Erythroblast (primary cell): ENCODE measurements at places on chromosomes 5 and 9.

GRCh38 chr9:131407717-131408195 lies 13.9 kb downstream of the PRRC2B start:
- DNase-seq: peak; percentile 20

- DNase-seq: no peak
Measured at GRCh38 chr5:179919487-179920060, 11.9 kb upstream of the TBC1D9B start.

- DNase-seq: no peak
Measured at GRCh38 chr5:77390795-77391194, 101.3 kb downstream of the WDR41 start.

DNA sequence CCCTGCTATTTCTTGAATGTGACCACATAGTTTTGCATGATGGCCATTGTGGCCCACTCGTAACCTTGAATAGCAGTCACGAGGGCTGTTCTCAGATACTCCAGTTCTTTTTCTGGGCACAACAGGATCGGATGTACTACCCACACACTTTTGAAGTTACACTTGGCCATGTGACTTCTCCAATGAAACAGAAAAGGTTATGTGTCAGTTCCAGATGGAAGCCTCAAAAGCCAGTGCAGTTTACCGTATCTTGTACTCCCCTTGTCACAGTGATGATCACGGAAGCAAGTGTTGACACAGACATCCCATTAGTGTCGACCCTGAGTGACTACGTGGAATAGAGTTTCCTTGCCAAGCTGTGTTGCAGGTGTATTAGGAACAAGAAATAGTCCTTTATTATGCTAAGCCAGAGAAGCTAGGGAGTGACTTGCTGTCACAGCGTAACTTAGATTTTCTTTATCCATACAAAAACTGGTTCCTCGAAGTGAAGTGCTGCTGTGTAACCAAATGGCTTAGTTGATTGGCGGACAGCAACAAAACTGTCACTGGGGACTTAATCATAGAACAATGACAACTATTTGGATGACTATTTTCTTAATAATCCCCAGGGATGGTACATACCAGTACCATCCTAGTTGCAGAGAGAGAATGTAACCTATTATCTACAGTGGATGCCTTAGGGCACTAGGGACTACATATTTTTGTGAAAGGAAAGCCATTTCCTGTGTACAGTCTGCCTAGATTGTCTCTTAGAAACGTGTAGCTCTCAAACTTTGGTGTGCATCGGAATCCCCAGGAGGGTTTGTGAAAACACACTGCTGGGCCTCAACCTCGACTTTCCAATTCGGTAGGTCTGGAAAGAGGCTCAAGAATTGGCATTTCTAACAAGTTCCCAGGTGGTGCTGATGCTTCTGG lies 90.1 kb upstream of the DMRT1 start:
- DNase-seq: no peak

DNA sequence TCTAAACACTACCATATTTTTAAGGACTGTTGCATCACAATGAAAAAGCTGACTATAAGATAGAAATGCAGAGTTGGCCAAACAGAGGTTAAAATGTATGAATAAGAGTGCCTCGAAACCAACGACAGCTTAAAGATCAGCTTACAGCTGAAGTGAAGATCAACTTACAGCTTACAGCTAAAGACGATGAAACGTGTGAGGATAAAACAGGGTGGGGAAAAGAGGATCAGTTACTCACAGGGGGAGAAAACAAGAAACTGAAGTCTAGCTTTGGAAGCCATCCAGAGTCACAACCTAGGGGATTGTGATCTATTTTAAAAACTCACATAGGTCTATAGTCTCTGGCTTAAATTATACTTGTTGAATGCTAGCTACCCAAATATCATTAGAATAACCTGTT lies 220.0 kb downstream of the SNCAIP start:
- no peak for DNase-seq

GRCh38 chr5:78511121-78511906 lies 137.3 kb downstream of the LHFPL2 start:
- DNase-seq: no peak

DNA sequence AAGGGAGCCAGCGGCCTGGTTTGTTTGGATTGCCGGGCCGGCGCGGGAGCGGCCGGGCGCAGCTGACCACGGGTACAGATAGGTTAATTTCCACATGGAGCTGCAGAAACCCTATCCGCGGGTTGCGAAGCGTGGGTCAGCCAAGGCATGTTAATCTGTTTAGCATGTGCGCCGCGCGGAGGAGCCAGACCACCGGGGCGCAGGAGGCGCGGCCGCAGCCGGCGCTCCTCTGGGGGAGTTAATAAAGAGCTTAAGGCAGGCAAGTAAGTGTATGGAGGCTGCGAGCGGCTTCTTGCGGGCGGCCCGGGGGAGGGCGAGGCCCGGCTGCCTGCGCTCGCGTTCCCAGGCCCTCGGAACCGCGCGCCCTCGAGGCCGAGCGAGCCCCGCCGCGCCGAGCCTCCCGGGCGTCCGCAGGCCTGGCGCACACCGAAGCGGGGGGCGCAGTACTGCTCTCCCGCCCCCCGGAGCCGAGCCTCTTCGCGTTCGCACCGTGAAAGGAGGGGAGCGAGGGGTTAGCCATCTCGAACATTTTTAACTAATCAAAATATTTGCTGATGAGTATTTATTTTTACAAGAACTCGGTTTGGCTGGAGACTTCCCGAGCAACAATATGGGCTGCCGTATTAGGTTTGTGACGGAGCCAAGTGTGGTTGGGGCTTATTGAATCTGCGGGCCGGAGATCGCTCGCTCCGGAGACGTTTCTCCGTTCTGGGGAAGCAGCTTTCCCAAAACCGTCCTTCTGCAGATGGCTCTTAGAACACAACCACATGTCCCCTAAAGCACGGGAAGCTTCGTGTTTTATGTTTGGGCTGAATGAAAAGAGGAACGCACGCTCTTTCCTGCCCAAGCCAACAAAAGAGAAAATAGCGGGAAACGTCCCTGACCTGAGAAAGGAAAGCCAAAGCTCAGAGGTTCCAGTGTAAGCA lies 28.8 kb downstream of the FOXD1 start:
- no peak for DNase-seq

GRCh38 chr9:101465326-101465915 lies 29.8 kb upstream of the ALDOB start:
- DNase-seq: peak; percentile 66

DNA sequence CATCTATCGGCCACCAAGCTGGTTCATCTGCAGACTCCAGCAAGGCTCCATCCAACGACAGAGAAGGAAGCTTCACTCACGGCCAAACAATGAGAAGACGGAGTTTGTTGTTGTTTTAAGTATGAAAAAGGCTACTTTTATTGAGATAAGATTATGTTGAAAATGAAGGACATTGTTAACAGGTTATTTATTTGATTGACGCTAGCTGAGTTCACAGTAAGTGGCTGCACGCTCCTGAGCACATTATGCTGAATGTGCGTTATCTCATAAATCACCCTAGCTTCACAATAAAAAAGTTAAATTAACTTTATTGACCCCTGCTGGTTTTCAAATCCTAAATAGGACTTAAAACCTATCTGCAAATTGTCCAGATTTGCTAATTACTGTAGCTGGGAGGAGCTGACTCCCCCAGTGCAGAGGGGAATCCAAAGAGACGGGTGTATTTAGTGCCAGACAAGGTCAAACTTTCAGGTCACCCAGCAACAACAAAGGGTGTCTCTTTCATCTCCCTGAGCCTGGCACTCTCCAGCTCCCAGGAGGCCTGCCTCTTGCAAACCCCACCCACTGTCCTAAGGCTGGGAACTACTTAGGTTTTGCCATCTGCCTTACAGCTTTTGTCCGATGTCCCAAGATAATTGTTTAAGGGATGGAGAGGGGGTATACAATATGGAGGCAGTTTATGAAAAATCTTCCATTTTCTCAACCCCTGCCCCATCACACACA lies 129.2 kb downstream of the ZDHHC21 start:
- no peak for DNase-seq

- DNase-seq: no peak
Measured at GRCh38 chr5:170504616-170505266, 921 bp downstream of the KCNIP1 start.

DNA sequence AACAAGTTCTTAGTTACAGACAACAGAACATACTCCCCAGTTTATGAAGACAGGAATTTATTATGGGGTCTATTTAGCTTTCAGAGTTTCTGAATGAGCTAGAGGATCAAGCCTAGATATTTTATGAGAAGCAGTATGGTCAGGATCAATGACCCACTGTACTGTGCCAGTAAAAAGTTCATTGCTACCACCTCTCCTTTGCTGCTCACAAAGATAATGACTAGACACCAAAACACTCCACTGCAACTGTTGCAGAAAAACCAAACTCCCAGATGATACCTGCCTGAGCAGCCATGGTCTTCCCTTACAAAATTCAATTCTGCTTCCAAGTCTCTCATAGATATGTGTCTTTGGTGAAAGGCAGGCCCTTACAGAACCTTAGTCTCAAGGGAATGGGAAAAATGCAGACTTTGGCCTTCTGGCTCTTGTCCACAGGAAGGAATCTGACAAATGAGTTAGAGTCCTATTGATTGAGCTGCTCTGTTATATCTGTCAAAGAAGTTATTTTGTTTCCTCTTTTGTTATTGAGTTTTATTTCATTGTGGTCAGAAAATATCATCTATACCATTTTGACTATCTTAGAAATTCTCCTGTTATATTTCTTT lies 74.7 kb upstream of the RASGRF2 start:
- no peak for DNase-seq

GRCh38 chr5:7269591-7270274 lies 126.2 kb upstream of the ADCY2 start:
- no peak for DNase-seq

DNA sequence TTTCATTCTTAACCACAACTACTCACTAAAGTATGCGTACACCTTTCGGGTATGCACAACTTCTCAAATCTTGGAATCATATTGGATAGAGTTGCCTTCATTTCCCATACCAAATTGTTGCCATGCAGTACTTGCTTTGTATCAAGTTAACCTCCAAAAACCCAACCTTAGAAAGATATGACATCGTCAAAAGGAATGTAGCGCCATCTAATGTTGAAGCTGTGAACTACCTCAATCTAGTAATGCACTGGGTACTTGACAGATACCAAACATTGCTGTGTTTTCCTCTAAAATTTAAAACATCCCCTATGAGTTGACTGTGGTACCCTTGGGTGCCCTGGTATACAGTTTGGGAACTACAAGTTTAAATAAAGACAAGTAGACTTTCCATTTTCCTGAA lies 318.4 kb downstream of the ARL15 start:
- peak; percentile 70 for DNase-seq

DNA sequence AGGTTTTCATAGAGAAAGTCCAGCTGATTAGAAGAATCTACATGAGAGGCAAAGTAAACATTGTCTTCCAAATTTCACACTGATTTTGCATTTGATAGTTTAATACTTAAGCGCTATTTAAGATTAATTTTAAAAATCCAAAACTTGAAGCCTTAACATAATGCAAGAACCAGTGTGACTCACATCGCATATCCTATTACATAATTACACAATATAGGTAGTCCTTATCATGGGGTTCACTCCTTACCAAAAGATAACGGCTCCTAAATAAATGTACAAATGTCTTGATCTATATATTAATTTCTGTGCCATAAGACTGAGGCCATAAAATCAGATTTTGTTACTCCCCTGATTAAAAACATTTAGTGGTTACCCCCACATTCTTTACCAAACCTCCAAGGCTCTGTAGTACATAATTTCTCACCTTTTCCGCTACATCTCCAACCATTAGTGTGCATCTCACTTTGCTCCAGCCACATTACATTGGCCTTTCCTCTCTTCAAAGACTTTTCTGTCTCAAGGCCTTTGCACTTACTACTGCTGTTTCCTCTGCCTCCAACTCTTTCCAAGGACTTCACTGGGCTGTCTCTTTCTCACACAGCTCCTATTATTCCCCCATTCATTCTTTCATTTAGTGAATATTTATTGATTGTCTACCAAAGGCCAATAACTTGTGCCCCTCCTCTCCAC lies 1.0 kb downstream of the RIOK2 start:
- peak; percentile 41 for DNase-seq

DNA sequence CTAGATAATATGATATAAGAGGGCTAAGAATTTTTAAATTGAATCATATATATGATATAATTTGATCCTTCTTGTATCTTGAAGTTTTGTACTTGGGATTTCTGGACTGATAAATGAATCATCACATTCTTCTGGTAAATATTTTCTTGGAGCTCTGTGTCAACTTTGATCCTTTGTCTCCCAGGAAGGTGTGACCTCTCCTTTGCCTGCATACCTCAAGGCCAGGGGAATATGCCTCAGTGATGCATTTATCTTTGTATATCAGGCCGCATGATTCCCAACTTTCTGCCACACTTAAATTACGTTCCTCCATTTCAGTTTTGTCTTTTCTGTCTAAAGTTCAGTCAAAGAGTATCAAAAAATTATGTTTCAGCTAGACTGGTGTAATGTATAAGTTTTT lies 101.2 kb downstream of the NLN start:
- no peak for DNase-seq

- DNase-seq: no peak
Measured at GRCh38 chr5:62007457-62007856, 298.5 kb upstream of the KIF2A start.

DNA sequence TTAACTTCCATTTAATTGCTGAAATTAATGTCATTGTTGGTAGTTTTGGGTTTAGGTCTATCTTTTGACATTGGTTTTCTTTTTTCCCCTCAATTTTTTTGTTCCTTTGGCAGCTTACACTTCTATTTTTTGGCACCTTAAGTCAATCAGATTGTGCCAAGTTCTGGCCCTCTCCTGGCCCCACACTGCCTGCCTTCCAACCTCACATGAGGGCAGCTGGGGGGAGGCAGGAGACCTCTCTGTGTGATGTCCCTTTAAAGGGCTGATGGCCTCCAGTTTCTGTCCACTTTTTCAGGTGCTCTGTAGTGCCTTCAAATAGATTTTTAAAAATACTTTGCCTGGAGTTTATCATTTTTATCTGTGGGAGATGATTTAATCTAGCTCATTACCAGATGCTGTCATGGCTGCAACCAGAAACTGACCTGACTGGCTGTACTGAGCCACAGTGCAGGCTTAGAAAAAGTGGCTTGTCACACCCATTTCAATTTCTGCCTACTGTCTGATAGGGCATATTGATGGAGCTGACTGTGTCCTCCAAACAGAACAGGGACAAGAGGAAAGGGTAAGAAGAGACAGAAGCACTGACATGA lies 196.6 kb downstream of the FANCC start:
- DNase-seq: no peak

- DNase-seq: no peak
Measured at GRCh38 chr5:147791181-147791580, 8.7 kb upstream of the JAKMIP2 start.

GRCh38 chr5:132023258-132024116 lies 12.0 kb upstream of the ACSL6 start:
- DNase-seq: no peak

GRCh38 chr9:10251490-10251889 lies 361.3 kb downstream of the PTPRD start:
- peak; percentile 48 for DNase-seq

- no peak for DNase-seq
Measured at GRCh38 chr9:90640361-90640760, 2.3 kb downstream of the DIRAS2 start.

- DNase-seq: no peak
Measured at GRCh38 chr9:94611638-94612068, 18.0 kb upstream of the FBP2 start.

GRCh38 chr9:20205821-20206220 lies 416.5 kb downstream of the MLLT3 start:
- no peak for DNase-seq
